Liver (tissue), 10 donors: ENCODE measurements at places on chromosomes 13 and 19. TPM values are rescaled to one million over a fixed set of nuclear protein-coding genes. Genes with fewer than 3 reads are reported as not detected.

- no peak for DNase-seq
Observed at GRCh38 chr19:58045411-58046050, 11.7 kb downstream of the ZSCAN1 start.

GRCh38 chr19:38298821-38299680 is 5.0 kb upstream of the C19orf33 start:
- DNase-seq: no peak

- no peak for DNase-seq
Observed at GRCh38 chr13:30134578-30134977, 172.8 kb downstream of the KATNAL1 start.

DNA sequence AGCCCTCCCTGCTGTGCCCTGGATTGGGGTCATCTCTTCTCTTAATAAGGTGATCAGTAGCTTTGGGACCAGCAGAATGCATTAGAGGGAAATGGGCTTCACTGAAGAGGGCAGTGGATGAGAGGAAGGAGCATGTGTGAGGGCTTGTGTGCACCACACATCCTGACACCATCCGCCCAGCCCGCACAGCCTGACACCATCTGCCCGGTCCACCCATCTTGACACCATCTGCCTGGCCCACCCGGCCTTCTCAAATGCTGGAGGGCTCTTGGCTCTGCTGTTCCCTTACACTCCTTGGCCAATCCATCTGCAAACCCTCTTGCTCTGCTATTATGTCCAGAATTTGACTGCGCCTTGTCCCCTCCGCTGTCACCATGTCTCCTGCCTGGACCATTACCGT is 41.8 kb downstream of the BICRA start:
- no peak for DNase-seq

The ICAM1 gene
- 26.3 TPM for total RNA-seq

The ATXN8OS gene
- not detected for total RNA-seq

The CYP2F1 gene
- not detected for total RNA-seq
